WTC11 (cell line): ENCODE measurements at places on chromosomes 5 and 9.
A peak's percentile ranks its signal among the peaks of the same experiment; 100 is the strongest.

GRCh38 chr9:133953621-133953975 is 38.5 kb downstream of the VAV2 start:
- DNase-seq = no peak

GRCh38 chr9:107698779-107699178 is 209.2 kb upstream of the KLF4 start:
- no peak for DNase-seq

DNA sequence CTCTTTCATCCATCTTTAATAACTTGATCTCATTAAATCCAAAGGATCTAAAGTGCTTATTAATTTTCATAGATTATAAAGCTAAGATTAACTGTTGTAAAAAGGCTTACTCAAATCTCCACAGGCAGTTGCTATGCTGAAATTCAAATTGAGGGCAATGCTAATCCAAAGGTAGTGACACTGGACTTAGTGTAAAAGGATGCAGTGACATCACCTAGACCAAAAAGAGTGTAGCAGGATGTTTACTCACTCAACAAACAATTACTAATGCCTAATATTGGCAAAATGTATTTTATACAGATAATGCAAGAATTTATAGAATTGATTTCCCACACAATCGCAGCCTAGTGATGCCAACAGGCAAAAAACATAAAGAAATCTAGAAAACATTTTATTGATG is 756.2 kb downstream of the CDH9 start:
- DNase-seq = no peak

GRCh38 chr5:132064738-132065331 is 4.4 kb downstream of the IL3 start:
- peak; percentile 92 for DNase-seq

- DNase-seq = no peak
These were observed 66.4 kb downstream of the SLCO4C1 start for GRCh38 chr5:102229685-102230084.

- no peak for DNase-seq
These were observed 340.2 kb downstream of the ARRDC3 start for GRCh38 chr5:91042936-91043255.

- DNase-seq = peak; percentile 63
These were observed 6.3 kb downstream of the TESK1 start for GRCh38 chr9:35611230-35611797.

- no peak for DNase-seq
These were observed 547.1 kb downstream of the CDH12 start for GRCh38 chr5:22306011-22306410.

DNA sequence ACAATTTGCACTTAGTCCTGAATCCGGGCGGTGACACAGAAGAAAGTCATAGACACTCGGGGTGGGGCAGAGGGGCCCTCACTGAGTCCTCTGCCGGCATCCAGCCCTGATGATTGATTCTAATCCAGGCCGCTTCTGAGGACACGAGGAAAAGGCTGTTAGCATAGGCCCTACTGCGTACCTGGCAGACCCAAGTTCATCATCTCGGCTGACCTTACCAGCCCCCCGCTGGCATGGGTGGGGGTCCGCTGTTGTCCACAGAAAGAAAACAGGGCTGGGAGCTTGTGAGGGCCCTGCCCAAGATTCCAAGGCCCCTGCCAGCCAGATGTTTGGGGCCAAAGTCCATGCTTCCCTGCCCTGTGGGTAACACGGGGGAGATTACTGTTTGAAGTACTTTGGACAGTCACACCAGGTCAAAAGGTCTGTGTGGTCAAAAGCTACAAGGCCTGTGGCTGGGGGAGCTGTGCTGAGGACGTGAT is 24.5 kb downstream of the ERGIC1 start:
- DNase-seq = no peak

DNA sequence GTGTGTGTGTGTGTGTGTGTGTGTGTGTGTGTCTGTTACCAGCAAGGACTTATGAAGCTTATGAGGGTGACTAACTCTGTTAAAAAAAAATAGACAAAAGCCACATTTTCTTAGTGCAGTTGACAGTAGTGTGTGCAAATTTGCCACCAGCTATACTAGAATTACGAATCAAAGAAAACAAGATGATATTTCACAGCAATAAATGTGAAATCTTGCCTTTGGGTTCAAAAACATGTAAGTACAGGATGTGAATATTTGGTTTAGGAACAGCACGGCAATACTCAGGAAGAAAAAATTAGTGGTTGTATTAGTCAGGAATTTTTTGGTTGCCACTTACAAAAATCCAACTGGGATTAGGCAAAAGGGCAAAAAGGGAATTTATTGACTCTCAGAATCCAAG is 117.4 kb downstream of the NPR3 start:
- DNase-seq = no peak

DNA sequence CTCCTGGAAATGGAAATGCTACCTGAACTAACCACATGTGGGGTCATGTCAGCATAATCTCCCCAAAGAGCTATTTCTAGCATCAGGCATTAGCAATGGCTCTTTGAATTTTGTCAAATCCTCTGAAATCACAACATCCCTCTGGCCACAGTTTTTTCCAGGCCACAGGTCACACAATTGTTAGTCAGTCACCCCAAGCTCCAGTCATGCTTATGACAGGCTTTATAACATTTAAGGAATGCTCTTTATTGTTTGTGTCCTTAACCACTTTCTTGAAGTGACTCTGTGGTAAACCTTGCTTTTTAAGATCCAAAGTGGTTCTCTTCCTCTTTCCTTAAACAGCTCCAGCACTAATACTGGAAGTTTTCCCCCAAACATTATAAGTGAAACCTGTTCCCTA is 169.2 kb upstream of the HMHB1 start:
- no peak for DNase-seq

GRCh38 chr5:27818888-27819287 is 780.5 kb upstream of the CDH9 start:
- no peak for DNase-seq

DNA sequence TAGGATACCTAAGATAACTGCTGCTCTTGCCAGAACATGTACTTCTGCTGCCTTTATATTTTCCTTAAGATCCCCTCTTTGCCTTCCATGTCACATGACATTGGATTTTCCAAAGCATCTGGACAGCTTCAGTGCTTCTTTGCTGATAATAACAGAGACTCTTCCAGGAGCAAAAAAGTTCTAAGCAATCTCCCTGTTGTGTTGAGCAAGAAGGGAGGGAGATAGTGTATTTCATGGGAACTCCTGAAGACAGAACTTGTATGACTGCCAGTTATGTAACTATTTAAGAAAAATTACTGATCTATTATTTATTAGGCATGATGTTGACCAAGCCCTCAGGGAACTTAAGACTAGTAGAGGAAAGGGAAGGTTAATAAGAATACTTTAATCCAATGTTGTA is 454.7 kb downstream of the SPATA31D1 start:
- DNase-seq = no peak

DNA sequence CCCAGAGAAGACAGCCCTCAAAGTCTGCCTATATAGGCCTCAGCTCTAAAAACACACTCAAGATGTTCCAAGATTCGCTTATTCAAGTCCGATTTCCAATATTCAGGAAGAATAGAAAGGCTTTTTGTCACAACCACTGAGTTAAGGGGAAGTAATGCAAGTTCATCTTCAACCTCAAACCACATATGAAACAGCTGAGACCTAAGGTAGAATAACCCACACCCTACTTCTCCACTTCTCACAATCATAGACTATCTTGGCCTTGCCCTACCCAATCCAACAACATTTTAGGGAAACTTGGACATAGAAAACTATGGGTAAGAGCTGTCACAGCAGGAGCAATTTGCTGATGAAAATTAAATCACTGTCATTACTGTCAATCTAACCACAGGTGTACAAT is 152.0 kb upstream of the LRRTM2 start:
- DNase-seq = no peak

DNA sequence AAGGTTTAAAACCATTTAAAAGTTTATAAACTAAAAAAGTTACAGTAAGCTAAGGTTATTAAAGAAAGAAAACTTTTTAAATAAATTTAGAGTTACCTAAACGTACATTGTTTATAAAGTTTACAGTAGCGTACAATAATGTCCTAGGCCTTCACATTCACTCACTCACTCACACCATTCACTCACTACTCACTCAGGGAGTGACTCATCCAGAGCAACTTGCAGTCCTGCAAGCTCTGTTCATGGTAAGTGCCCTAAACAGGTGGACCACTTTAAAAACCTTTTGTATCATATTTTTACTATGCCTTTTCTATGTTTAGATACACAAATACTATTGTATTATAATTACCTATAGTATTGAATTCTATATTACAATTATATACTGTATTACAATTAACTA is 190.8 kb upstream of the RASA1 start:
- no peak for DNase-seq

DNA sequence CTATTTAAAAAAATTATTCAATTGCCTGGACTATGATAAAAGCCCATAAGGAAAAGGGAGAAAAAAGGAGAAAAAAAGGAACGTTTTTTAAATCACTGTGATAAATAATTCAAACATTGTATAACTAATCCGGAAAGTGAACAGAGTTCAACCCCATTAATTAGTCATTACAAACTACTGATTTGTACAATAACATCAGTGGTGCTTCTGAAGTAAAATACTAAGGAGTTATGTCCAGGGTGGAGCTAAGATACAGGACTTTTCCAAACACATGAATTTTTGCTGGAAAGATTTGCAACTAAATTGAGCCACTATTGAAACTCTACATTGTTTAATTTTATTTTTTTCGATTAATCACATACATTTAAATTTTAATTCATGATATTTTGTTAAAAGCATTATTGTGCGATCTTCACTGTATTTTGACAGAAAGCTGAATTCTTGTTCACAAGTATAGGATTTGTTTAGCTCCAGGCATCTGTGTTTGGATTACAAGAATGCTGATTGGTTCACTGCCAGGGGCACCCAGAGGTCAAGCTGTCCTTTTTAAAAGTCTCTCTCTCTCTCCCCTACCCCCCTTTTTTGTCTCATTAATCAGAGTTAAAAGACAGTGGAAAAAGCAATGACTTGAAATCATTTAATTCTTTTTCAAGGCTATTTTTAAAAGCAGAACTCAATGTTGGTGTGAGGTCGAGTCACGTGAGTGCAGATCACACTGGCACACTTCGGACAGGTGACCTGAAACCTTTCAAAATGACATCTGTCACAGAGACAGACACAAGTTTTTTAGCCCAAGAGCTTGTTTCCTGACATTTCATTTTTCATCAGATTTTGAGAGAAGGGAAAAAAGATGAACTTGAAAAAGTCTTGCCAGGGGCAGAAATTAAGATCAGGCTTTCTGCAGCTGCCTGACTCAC is 387.3 kb downstream of the NR2F1-AS1 start:
- DNase-seq = no peak

DNA sequence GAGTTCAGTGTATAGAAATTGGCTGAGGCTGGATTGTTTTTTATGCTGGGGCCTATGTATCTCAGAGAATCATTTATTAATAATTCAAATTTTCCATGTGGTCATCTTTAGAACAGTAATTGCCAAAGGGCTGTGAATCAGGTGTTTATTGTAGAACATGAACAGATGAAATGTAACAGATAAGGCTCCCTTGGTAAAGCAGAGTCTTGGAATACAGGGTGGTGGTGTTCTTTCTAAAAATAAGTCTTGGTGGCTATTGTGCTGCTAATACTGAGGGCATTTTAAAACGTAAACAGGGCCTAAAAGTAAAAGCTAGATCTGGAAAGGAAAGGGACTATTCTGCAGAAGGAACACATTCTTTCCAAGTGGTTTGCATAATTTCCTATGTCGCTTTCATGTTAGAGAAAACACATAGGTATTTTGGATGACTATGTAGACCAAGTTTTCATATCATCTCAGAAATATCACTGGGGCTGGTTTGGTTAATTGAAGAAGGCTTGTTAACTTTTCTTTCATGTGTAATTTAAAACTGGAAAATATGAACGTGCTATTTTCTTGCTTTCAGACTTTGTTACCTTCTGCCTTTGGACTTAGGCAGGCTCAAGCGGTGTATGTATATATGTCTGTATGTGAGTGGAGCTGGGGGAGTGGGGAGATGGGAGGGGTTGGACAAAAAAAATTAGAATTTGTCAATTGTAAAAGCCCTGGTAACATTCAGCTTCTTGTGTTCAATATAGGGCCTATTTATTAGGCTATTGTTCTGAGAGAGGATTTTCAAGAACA is 119.9 kb upstream of the ANKRD55 start:
- no peak for DNase-seq

DNA sequence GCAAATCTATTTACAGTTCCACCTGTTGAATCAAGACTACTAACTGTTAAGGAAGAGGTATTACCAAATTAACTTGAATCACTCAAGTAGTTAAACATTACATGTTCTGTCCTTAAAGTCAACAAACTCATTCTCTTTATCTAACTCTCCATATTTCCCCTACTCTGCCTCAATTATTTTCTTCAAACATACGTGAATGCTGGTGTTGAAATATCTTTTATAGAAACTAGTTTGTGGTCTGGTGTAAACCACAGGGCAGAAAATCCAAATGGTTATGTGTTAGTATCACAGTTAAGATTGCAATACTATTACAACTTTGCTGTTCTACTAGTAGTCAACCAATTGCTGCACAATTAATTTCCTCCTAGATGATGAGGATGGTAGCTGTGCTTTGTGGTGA is 603.5 kb downstream of the KCTD16 start:
- DNase-seq = no peak
